ENCODE measurements at places on chromosomes 7 and 10.

DNA sequence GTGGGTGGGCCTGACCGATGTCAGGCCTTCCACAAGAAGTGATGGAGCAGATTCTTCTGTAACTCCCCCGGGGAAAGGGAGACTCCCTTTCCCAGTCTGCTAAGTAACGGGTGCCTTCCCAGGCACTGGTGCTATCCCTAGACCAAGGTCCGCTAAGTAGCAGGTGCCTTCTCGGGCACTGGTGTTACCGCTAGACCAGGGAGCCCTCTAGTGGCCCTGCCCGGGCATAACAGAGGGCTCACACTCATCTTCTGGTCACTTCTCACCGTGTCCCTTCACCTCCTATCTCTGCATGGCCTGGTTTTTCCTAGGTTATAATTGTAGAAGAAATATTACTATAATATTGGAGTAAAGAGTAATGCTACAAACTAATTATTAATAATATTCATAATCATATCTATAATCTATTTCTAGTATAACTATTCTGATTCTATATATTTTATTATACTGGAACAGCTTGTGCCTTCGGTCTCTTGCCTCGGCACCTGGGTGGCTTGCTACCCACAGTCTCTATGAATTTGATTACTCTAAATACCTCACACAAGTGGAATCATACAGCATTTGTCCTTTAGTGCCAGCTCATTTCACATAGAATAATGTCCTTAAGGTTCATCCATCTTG is 1378.7 kb downstream of the XPNPEP1 start:
- peak; percentile 17 for DNase-seq

- no peak for DNase-seq
Measured at GRCh38 chr10:44962870-44963738, 3.5 kb downstream of the RASSF4 start.

DNA sequence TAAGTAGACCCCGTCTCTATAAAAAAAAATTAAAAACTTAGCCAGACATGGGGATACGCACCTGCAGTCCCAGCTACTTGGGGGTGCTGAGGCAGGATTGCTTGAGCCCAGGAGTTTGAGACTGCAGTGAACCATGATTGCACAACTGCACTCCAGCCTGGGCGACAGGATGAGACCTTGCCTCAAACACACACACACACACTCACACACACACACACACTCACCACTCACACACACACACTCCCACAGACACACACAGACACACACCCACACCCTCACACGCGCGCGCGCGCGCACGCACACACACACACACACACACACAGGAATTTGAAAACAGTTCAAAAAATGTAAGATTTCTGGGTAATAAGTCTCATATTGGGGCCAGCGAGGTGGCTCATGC is 8.7 kb upstream of the GRIFIN start:
- no peak for DNase-seq

DNA sequence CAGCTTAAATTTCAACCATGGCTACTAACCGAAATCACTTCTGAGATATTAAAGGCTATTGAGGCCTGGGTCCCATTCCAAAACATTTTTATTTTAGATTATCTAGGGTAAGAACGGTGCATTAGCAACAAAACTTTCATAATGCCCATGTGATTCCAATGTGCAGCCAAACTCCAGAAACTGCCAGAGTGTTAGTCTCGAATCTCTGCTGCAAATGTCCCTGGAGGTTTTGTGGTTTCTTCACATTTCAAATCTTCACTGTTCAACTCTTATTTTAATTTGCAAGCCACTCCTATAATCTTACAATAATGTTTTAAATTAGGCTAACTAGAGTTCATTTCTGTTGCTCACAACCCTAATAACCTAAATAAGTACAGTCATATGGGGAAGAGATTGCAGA is 357.0 kb downstream of the PHF14 start:
- no peak for DNase-seq
